Ureter (tissue), 1 donor: ENCODE measurements at places on chromosomes 7 and 10. TPM values are rescaled to one million over a fixed set of nuclear protein-coding genes. Genes with fewer than 3 reads are reported as not detected.

The GHRHR gene
- total RNA-seq, result not detected

The SLIT1 gene
- 0.34 TPM for total RNA-seq

The DNA2 gene
- total RNA-seq, result 4.4 TPM

- DNase-seq, result no peak
These were observed 211.1 kb upstream of the LRRTM3 start for GRCh38 chr10:66714741-66715140.

GRCh38 chr10:48896756-48897440 lies 42.7 kb downstream of the LRRC18 start:
- DNase-seq, result peak; percentile 37

- DNase-seq, result no peak
These were observed 61.1 kb downstream of the PPP1R17 start for GRCh38 chr7:31748084-31748483.

- no peak for DNase-seq
These were observed 48.4 kb downstream of the ZNF503 start for GRCh38 chr10:75353183-75353582.

DNA sequence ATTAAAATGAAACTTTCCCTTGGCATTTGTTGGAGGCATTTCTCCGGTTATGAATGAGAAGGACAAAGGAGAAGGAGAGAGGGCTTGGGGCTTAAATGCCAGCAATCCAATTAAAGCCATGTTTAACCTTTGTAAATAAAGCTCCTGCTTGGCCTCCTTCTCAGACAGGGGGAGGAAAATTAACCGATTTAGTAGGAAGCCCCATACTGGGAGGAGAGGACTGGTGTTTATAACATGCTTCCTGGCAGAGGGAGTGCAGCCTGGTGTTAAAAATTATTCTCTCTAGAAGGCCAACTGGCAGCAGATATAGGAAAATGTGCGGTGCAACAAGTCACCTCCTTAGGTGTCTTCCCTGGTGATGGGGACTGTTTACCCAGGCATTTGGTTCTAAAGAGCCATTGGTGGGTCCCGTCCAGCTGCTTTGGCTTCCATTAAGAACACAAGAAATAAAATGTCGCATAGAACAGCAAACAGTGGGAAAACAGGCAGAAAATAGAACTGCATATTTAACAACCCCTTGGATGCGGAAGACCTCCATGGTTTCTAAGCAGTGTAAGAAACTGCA lies 846.5 kb downstream of the TYW1 start:
- no peak for DNase-seq

DNA sequence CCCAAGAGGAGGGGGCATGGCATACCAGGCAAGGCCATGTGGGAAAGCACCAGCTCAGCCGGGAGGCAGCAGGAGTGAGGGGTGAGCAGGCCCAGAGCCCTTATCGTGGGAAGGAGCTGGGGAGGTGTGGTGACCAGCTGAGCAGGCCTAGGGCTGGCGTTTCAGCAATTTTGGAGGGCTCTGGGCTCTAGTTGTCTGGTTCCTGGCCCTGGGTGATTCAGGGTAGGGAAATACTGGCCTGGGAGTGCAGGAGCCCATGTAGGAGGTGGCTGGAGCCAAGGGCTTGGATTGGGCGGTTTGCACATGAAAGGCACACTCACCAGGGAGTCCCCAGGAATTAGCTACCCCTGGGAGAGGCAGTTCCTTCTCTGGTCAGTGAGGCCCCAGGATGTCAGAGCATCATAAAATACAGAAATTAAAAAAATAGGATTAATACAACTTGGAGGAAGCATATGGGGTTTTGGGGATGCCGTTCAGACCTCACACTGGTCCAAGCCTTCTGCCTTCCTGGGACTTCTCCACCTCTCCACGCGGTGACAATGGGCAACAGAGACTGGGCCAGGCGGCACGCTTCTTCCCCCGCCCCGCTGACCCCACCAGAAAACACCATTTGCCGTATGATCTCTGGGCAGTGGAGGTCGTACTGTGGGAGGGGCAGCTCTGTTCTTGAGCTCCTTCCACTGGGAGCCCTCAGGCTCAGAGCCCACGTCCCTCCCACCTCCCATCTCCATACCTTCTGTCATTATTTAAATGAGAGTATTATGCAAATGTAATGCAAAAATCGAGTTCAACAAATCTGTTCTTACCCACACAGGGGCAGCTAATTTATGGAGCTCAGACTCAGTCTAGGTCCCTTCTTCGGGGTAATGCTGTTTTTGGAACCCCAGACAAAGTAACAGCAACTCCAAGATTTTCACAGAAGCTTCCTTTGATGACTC lies 133.0 kb upstream of the FAM20C start:
- no peak for DNase-seq
